Keratinocyte (primary cell): ENCODE measurements at places on chromosomes 5 and 9. TPM values are rescaled to one million over a fixed set of nuclear protein-coding genes. Genes with fewer than 3 reads are reported as not detected.

MATR3 gene
- polyA plus RNA-seq: 81.6 to 122 TPM (median 82.8 TPM) in 3 replicates

HAPLN1 gene
- polyA plus RNA-seq: not detected in 3 replicates

GRCh38 chr9:15144622-15145061 is 162.4 kb downstream of the TTC39B start:
- H3K36me3 ChIP-seq: no peaks in the 10 kb centered on the region
- H3K4me3 ChIP-seq: no peak overlapping the region
- no peak for DNase-seq
- H3K4me1 ChIP-seq: no peaks in the 10 kb centered on the region

DNA sequence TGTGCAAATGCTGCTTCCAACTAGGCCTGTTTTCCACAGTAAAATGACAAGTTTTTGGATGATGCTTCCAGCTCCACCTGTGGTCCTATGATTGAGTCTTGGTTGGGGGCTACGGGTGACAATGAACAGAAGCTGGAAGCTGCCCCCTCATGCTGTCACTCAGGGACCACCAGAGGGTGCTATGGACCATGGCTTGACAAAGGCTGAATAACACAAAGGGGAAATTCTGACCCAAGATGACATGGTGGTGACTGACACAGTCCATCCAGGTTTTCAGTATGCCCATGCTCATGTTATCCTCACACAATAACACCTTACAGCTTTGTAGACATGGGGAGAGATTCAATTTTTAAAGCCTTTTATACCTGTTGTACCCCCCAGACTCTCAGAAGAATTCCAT is 23.9 kb upstream of the SAP30L start:
- H3K27ac ChIP-seq: no peak overlapping the region
- no peaks in the 10 kb centered on the region for H3K4me1 ChIP-seq
- no peak overlapping the region for H3K4me3 ChIP-seq
- H3K36me3 ChIP-seq: peaks cover 3% of the 10 kb centered on the region
- no peaks in the 10 kb centered on the region for H3K27me3 ChIP-seq

DNA sequence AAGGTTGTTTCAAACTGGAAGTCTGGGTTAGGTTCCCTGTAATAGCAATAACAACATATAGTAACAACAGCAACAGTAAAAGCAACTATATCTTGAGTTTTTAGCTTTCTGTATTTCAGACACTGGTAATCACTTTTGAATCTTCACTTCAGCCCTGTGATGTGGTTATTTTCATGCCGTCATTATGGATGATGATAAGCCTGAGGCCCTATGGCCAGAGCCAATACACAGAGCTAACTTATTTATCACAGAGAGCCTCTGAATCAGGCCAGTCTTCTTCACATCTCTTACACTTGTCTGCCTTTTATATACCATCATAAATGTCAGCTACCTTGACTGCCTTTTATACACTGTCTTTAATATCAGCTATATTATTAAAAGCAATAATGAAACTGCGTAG is 329.0 kb downstream of the FER start:
- DNase-seq: no peak
- no peaks in the 10 kb centered on the region for H3K27me3 ChIP-seq
- H3K4me1 ChIP-seq: no peaks in the 10 kb centered on the region
- H3K36me3 ChIP-seq: no peaks in the 10 kb centered on the region
- H3K4me3 ChIP-seq: no peak overlapping the region

GRCh38 chr9:77218612-77219011 is 41.3 kb downstream of the VPS13A start:
- no peak overlapping the region for H3K27ac ChIP-seq
- no peak overlapping the region for H3K4me3 ChIP-seq
- H3K27me3 ChIP-seq: no peaks in the 10 kb centered on the region
- H3K36me3 ChIP-seq: no peaks in the 10 kb centered on the region
